ENCODE measurements at places on chromosomes 3 and 15.

GRCh38 chr3:110106805-110107204 lies 769.5 kb upstream of the DPPA4 start:
- no peak for DNase-seq

GRCh38 chr3:101084404-101084803 lies 91.2 kb upstream of the ABI3BP start:
- DNase-seq: no peak

DNA sequence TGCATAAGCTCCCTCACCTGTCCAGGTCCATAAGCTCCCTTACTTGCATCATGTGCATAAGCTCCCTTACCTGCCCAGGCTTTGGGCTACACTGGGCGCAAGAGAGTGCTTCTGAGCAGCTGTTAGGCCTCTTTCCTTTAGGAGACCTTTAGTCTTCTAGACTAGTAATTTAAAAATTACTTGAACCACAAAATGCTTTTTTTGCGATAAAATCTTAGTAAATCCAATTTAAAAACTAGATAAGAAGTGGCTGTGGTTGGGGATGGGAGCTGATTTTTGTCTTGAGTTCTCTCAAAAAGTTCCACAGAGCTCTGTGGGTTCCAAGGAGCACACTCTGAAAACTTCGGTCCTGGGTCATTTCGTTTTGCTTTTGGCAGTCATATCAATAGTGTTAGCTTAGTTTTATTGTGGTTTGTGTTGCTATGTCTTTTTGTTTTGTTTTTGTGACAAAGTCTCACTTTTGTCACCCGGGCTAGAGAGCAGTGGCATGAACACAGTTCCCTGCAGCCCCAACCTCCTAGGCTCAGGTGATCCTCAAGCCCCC lies 6.7 kb downstream of the CEMIP start:
- no peak for DNase-seq

DNA sequence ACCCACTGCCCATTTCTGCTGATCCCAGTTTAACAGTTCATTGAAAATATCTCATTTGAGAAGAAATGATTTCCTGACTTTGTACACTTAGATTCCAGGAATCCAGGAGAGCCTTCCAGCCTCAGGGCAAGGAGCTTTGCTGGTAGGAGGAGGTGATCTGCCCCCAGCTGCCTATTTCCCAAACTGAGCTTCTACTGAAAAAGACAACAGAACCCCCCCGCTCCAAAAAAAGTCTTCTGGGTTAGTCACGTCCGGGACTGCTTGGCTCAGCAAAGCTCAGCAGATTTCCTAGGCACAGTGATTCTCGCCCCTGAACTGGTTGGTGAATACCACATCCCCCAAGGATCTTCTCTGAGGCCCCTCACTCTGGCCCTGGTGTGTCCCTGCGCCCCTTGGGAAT lies 13.1 kb downstream of the SLC6A6 start:
- DNase-seq: no peak

Measured in testis (tissue), 5 donors.